ENCODE measurements at places on chromosomes 12 and 14. TPM values are rescaled to one million over a fixed set of nuclear protein-coding genes. Genes with fewer than 3 reads are reported as not detected.

DNA sequence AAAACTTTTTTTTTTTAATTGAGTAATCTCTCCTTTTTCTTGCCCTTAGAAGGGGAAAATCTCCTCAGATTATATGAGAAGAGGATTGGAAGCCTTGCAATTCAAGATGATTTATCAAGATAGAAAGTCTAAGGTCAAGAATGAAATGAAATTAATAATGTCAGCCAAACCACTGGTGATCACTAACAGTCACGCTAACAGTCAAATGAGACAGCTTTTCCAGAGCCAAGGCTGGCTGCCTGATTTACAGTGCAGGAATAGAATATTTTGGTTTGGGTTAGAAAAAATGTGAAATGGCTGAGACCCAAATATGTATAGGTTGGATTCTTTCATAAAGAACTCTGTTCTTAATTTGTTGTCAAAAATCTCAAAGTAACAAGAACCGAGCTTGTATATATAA lies 204.3 kb downstream of the PPM1H start:
- H3K4me3 ChIP-seq: no peak overlapping the region
- H3K4me1 ChIP-seq: peaks cover 28% of the 10 kb centered on the region
- no peaks in the 10 kb centered on the region for H3K27me3 ChIP-seq
- no peak for DNase-seq

GRCh38 chr12:40946612-40947194 lies 241.4 kb upstream of the PDZRN4 start:
- no peaks in the 10 kb centered on the region for H3K4me1 ChIP-seq
- no peak overlapping the region for H3K27ac ChIP-seq
- H3K4me3 ChIP-seq: no peak overlapping the region
- H3K36me3 ChIP-seq: no peaks in the 10 kb centered on the region
- DNase-seq: peak; percentile 56

DNA sequence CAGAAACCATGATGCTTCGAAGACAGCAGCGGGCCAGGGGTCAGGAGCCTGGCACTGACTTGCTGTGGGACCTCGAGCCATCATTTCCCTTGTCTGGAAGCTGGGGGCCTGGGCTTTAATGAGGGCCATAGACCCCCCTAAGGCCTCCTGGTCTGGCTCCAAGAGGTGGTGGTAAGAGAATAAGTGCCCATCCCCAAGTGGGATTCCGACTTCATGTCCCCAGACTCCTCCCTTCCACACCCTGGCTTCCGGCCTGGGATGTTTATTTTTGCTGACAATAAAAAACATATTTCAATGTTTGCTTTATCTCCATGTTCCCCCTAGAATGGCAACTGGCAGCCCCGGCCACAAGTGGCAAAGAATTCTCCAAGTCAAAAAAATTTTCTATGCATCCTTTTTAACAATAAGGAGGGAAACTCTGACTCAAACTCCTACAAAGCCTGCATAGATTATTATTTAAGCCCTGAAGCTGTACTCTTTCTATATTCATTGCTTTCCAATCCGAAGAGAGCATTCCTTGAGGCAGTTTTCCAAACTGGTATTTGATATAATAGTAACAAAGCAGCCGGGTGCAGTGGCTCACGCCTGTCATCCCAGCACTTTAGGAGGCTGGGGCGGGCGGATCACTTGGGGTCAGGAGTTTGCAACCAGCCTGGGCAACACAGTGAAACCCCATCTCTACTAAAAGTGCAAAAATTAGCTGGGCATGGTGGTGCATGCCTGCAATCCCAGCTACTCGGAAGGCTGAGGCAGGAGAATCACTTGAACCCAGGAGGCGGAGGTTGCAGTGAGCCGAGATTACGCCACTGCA lies 84.0 kb downstream of the ITPK1 start:
- no peak overlapping the region for H3K4me3 ChIP-seq
- DNase-seq: no peak
- H3K27ac ChIP-seq: no peak overlapping the region
- peaks cover 34% of the 10 kb centered on the region for H3K4me1 ChIP-seq
- no peaks in the 10 kb centered on the region for H3K36me3 ChIP-seq
- H3K27me3 ChIP-seq: no peaks in the 10 kb centered on the region

- no peaks in the 10 kb centered on the region for H3K4me1 ChIP-seq
- no peaks in the 10 kb centered on the region for H3K27me3 ChIP-seq
- H3K27ac ChIP-seq: no peak overlapping the region
- no peak overlapping the region for H3K4me3 ChIP-seq
- H3K36me3 ChIP-seq: no peaks in the 10 kb centered on the region
Observed at GRCh38 chr12:111754671-111755070, 12.1 kb upstream of the ALDH2 start.

- H3K27ac ChIP-seq: no peak overlapping the region
- H3K4me3 ChIP-seq: no peak overlapping the region
- no peaks in the 10 kb centered on the region for H3K36me3 ChIP-seq
Observed at GRCh38 chr14:105069871-105070759, 4.9 kb upstream of the GPR132 start.

DNA sequence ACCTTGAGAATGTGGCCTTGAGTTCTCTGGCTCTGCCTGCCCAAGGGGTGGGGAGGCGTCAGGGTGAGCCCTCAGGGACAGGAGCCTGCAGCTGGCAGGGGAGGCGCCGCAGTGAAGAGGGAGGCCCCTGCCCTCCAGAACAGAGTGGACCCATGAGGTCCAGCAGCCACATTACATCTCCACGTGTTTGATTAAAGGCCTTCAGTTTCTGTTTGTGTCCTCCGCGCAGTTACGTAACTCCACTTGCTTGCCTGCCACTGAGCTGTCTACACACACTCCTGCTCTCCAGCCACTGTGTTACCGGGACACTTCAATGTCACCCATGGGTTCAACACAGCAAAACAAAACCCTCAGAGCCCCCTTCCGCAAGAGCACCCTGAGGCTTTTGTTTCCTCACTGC lies 70.4 kb downstream of the CHGA start:
- no peaks in the 10 kb centered on the region for H3K36me3 ChIP-seq
- no peak overlapping the region for H3K4me3 ChIP-seq
- no peaks in the 10 kb centered on the region for H3K27me3 ChIP-seq

GRCh38 chr12:48151103-48151771 lies 6.1 kb downstream of the ASB8 start:
- H3K4me1 ChIP-seq: peaks cover 5% of the 10 kb centered on the region
- H3K27ac ChIP-seq: no peak overlapping the region
- no peaks in the 10 kb centered on the region for H3K36me3 ChIP-seq

GRCh38 chr12:70661466-70662161 lies 24.4 kb upstream of the PTPRB start:
- H3K36me3 ChIP-seq: no peaks in the 10 kb centered on the region
- no peak for DNase-seq
- H3K4me3 ChIP-seq: no peak overlapping the region
- peaks cover 39% of the 10 kb centered on the region for H3K4me1 ChIP-seq
- no peak overlapping the region for H3K27ac ChIP-seq
- no peaks in the 10 kb centered on the region for H3K27me3 ChIP-seq

DNA sequence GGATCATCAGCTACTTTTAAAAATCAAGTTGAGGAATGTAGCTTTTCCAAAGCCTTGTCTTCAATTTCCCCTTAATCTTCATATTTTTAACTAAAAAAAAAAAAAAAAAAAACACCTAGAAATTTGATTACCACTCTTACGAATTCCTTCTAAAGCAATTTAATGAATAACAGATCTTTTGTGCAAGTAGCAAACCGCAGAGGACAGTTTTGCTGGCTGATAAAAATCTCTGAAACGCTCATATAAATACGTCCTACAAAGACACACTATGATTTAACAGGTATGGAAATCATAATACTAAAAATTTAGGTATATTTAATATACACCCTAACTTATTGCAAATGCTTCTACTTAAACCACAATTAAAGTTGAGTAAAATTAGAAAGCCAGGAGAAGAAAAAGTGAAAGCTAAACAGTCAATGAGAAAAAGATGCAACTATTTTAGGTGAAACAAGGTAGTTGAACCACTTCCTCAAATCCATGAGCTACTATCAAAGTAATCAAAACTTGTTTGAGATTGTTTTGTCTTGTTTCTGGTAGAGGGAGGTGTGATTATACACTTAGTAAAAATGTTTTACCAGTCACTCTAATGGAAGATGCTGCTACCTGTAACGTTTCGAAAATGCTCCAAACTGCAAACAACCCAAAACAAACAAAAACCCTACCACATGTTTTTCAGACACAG lies 2.2 kb downstream of the PAWR start:
- H3K4me1 ChIP-seq: peaks cover 40% of the 10 kb centered on the region
- peak overlapping the region; percentile 65 for H3K4me3 ChIP-seq
- no peak for DNase-seq
- peak overlapping the region; percentile 20 for H3K27ac ChIP-seq

- no peak for DNase-seq
- no peaks in the 10 kb centered on the region for H3K27me3 ChIP-seq
- H3K36me3 ChIP-seq: no peaks in the 10 kb centered on the region
- H3K27ac ChIP-seq: no peak overlapping the region
Observed at GRCh38 chr12:19451196-19451595, 11.9 kb downstream of the AEBP2 start.

DNA sequence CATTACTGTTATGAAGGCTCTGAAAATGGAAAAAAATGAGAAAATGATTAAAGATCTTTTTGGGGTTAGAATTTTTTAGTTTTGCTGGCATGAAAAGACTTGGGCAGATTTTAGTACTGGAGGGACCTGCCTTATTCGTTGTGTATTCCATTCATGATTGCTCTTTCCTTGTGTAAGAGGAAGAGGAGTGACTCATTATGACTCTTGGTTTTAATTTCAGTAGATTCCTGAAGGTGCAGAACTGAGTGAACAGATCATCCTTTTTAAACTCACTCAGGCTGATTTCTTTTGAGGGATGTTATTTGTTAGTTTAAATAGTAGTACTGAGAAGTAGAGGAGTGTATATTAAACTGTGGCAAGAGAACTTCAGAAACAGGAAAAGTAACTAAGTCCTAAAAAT lies 41.6 kb downstream of the AKAP6 start:
- DNase-seq: no peak
- H3K27me3 ChIP-seq: no peaks in the 10 kb centered on the region
- peaks cover 19% of the 10 kb centered on the region for H3K4me1 ChIP-seq
- H3K27ac ChIP-seq: no peak overlapping the region

GRCh38 chr12:58224536-58225105 lies 283.3 kb downstream of the ATP23 start:
- no peak overlapping the region for H3K27ac ChIP-seq
- no peaks in the 10 kb centered on the region for H3K27me3 ChIP-seq
- no peak overlapping the region for H3K4me3 ChIP-seq
- no peak for DNase-seq

- H3K4me1 ChIP-seq: no peaks in the 10 kb centered on the region
- no peaks in the 10 kb centered on the region for H3K36me3 ChIP-seq
- DNase-seq: no peak
Observed at GRCh38 chr14:89476354-89476896, 59.4 kb upstream of the FOXN3 start.

DNA sequence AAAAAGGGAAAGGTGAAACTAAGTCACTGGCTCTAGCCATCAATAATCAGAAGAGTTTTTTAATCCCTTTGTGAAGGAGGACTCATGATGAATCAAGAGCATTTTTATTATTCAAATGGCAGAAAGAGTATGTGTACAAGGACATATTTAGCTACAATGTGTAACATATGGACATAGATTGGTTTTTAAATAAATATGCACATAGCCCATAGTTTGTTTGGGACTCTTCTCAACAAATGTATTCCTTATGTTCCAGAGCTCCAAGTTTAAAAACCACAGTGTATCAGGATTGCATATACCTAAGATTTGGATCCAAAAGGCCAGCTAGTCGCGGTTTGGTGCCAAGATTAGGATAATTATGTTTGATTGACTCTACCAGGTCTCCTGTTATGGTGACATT lies 104.2 kb downstream of the C12orf50 start:
- no peak overlapping the region for H3K4me3 ChIP-seq
- H3K27ac ChIP-seq: no peak overlapping the region
- no peak for DNase-seq
- no peaks in the 10 kb centered on the region for H3K27me3 ChIP-seq
- no peaks in the 10 kb centered on the region for H3K36me3 ChIP-seq

DNA sequence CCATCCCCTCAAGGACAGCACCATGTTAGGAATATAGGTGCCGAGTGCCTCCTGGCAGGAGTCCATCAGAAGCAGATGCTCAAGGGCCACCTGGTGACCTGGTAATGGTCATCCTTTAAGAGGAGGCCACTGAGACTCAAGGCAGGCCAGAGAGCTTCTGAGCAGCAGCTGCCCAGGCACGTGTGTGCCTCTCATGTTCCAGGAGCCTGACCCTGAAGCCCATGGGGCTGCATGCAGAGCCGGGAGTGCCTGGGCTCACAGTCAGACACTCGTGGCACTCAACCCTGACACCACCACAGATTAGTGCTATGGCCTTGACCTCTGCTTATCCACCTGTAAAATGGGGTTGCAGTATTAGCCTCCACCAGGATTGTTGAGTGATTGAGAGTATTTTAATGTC lies 45.6 kb downstream of the C14orf132 start:
- H3K27me3 ChIP-seq: no peaks in the 10 kb centered on the region
- no peak overlapping the region for H3K4me3 ChIP-seq
- H3K4me1 ChIP-seq: no peaks in the 10 kb centered on the region
- DNase-seq: no peak
- no peaks in the 10 kb centered on the region for H3K36me3 ChIP-seq

DNA sequence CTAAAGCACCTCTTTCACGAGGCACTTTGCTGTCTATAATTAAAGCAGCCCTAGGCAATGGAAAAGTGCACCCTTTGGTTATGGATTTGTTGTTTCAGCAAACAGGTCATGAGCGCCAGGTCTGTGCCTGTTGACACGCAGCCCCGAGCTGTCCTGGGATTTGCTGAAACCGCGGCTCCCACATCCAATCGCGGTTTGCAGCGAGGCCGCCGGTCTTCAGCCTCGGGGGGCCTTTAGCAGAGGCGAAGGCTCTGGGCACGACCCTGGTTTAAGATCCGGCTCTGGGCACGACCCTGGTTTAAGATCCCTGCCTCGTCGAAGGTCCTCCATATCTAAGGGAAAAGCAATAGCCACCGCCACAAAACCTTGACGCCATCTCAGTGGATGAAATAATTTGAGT lies 79.2 kb downstream of the GLT1D1 start:
- no peak overlapping the region for H3K4me3 ChIP-seq
- H3K36me3 ChIP-seq: no peaks in the 10 kb centered on the region
- no peak overlapping the region for H3K27ac ChIP-seq
- no peaks in the 10 kb centered on the region for H3K4me1 ChIP-seq

DNA sequence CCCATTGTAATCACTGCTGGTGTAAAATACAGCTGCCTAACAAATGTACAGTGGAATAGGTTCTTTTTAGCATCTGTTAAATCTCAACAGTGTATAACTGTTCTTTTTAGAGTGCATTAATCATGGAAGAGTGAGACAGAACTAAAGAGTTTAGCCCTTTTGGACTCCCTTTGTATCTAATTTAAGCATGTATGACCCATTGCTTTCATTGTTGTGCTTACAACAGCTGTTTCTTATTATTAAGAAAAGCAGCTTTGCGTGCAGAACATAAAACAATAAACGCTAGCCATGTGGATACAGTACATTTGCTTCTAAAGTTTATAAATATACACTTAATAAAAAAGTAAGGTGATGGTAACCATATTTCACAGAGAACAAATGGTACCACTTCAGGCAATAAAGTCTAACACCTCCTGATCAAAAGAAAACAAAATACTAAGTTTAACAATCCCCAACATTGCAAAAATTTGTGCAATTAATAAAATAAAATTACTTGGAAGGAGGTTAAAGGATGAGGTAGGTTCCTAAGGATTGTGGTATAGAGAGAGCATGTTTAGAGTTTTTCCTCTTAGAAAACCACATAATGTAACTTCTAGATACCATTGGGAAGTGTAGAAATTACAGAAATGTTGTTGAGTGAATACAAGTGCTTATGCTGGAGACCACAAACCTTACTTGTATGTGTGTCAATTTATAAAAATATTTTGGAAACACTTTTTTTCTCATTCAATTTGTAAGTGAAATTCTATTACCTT lies 448.7 kb downstream of the SLC6A15 start:
- no peaks in the 10 kb centered on the region for H3K36me3 ChIP-seq
- no peak overlapping the region for H3K4me3 ChIP-seq
- H3K27ac ChIP-seq: no peak overlapping the region
- DNase-seq: no peak

Gene MMP14
- polyA plus RNA-seq: 6.5 TPM

Gene CHD8
- 95.5 TPM for polyA plus RNA-seq

Gene PGF
- polyA plus RNA-seq: 2.9 TPM

Gene KIF5A
- 11.1 TPM for polyA plus RNA-seq
